ENCODE measurements at places on chromosomes 7 and 10.

DNA sequence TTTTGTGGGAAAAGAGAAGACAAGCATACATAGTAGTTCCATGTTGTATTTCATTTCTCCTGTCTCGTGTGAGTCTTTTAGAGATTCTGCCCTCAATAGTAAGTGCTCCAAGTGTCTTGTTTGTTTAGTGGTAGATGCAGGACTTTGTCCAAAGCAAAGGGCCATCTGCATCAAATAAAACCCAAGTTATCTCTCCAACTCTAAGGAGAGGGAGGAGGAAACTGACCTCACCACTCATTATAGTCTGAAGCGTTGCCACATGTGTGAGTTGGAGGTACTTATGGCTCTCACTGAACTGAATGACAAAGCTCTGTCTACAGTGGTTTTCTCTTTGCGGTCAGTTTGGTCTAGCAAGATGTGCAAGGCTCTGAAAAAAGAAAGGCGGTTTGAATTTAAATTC lies 272.6 kb downstream of the DOCK4 start:
- DNase-seq, result no peak

DNA sequence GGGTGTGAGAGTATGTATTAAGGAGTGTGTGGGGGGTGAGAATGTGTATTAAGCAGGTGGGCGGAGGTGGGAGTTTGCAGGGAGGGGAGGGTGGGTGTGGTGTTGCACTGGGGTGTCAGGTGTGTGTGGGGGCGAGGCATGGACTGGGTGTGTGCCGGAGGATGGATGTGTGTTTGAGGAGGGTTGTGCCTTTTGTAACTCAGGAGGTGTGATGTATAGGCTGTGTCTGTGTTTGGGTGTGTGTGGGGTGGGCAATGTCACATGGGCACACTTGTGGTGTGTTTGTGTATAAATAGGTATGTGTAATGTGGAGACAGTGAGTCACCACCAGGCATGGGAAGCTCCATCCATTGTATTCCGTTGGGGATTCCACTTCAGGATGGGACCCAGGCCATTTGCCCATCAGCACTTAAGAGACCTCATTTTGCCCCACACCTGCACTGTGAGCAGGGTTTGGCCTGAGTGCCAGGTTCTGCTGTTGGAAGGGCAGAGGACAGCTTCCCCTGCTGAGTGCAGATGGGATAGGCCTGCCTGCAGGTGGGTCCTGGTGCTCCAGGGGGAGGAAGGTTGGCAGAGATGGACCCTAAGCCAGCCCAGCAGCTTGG lies 5.8 kb downstream of the UNC5B start:
- no peak for DNase-seq

DNA sequence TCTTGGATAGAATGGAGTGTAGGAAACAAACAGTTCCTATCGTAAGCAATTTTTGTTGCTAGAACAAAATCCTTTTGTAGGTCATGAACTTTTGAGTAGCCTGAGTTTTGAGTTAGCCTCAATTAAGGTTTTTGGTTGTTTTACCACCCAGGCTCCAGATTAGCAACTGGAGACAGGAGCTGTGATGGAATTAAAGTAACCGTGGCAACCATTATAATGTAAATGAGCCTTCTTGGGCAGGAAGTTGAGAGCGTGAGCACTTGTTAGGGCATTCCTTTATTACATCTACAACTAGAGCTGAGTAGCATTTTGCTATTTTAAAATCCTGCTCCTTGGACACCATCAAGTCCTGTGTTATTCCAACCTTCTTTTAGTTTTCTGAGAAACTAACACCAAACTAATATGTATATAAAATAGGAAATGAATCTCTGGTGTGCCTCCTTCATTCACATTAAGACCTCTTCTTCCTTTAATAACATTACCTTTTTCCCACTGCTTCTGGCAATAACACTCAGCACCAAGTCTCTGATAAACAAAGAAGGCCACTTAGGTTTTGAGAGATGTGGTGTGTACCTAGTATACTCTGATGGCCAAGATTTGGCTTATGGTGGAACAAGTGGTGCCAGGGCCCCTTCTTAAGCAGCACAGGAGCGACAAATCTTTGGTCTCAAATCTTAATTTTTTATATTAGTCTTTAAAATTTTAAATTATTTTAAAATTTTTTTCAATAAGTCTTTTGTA lies 34.0 kb downstream of the AHCYL2 start:
- DNase-seq, result no peak

DNA sequence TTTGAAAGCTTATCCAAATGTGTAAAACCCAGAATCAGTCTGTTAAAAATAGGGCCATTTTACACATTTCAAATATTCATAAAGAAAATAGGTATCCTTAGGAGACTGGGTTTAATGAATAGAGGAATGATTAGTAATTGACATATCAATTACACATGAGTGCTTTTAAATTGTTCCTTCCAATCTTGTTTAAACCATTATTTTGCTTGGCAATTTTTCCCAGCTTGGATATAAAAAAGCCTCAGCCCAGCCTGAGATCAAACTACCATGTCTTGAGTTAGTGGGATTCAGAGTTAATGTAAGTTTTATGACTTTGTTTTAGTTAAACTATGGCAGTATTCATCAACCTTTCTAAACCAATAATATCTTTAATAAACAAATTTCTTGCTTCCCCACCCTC lies 28.3 kb downstream of the PARP12 start:
- DNase-seq, result no peak

DNA sequence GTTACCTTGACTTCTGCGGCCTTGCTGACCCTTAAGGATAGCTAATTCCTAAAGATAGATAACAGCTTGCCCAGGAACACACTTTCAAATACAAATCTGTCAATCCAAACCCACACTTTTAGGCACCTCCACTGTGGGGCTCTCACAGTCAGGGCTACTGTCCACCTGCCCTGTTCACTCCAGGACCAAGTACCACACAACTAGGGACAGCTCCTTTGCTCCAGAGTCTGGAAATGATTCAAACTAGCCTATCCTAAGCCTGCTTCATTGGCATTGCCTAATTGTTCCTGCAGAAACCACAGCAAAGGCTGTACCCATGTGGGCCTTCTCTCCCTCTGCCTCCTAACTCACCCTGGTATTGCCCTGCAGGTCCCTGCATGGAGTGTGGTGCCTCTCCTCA lies 538.9 kb upstream of the IGFBP3 start:
- DNase-seq, result no peak

- DNase-seq, result no peak
Observed at GRCh38 chr10:128061306-128062300, 64.6 kb downstream of the MKI67 start.

- peak; percentile 92 for DNase-seq
Observed at GRCh38 chr7:50352282-50352681, 47.8 kb downstream of the IKZF1 start.

DNA sequence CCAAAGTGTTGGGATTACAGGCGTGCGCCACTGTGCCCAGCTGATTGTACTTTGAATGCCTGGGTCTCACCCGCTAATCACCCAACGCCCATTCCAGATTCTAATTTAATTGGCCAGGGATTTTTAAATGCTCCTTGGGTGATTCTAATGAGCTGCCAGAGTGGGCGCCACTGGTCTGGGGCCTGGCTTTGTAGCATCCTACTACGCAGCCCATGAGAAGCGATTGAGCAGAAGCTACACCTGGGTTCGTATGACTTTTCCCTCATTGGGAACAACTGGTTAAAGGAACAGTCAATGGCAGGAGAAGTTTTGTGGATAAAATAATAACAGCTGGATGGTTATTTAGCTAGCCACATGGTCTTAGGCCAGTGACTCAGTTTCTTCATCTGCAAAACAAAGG lies 108.0 kb downstream of the SPAG6 start:
- DNase-seq, result no peak

- no peak for DNase-seq
Observed at GRCh38 chr10:12841826-12842225, 159.7 kb downstream of the CCDC3 start.

GRCh38 chr7:13027321-13027720 lies 339.9 kb downstream of the ARL4A start:
- DNase-seq, result no peak

DNA sequence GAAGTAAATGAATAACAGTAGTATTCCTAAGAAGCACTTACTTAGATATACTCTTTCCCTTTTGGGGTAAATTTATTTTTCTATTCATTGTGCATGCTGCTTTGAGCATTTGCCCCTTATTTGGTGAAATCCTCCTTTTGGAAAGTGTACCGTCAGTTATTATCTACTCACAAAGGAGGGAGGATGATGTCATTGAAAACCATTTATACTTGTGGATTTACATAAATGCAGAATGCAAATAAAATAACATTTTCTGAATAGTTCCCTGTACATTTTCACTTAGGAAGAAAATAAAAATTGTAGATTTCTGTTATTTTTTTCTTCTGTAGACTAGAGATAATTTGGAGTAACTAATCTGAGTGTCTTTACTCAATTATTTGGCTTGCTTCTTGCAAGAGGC lies 29.5 kb upstream of the SEM1 start:
- DNase-seq, result no peak

GRCh38 chr7:99293167-99293566 lies 20.5 kb downstream of the MYH16 start:
- DNase-seq, result no peak
